Foreskin keratinocyte (primary cell): ENCODE measurements at places on chromosomes 7 and 10.
A peak's percentile ranks its signal among the peaks of the same experiment; 100 is the strongest.

- no peak for DNase-seq
These were observed 62.7 kb downstream of the ARID5B start for GRCh38 chr10:61964059-61964709.

DNA sequence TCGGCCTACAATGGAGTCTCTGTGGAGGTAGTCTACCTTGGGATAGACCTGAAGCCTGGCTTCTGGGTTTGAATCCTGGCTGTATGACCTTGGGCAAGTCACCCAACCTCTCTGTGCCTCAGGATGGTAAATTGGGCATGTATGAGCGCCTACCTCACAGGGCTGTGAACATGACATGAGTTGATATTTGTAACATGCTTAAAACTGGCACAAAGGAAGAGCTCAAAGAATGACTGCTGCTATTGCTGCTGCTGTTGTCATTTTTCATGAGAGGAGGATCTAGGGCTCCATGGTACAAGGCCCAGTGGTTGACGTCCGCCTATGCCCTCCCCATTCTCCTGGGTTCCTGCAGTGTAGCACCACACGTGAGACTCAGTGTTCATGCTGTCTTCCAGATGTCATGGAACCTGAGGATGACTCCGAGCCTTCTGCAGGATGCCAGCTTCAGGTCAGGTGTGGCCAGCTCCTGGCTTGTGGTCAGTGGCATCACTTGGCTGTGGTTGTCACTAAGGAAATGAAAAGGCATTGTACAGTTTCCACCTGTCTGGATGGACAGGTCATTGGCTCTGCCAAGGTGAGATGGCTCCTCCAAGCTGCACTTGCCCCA, 95.0 kb downstream of the WDFY4 start:
- no peak for DNase-seq

DNA sequence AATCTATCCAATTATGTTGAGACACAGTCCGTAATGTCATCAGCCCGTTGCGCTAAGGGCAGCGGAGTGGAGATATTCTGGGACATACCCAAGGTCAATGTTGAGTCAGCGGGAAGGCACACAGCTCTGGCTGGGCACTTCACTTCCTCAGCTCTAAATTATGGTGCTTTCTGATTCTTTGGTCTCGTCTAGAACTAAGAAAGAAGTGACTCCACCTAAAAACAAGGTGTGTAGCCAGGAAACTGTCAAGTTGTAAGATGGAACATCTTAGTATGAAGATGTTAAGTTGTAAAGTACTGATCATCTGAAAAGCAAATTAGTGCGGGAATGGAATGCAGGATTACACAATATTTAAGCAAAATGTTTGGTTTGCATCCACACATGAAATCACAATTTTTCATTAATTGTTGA, 43.1 kb downstream of the BAIAP2L1 start:
- DNase-seq = no peak

GRCh38 chr10:77983384-77984341, 45.7 kb downstream of the POLR3A start:
- no peak for DNase-seq

DNA sequence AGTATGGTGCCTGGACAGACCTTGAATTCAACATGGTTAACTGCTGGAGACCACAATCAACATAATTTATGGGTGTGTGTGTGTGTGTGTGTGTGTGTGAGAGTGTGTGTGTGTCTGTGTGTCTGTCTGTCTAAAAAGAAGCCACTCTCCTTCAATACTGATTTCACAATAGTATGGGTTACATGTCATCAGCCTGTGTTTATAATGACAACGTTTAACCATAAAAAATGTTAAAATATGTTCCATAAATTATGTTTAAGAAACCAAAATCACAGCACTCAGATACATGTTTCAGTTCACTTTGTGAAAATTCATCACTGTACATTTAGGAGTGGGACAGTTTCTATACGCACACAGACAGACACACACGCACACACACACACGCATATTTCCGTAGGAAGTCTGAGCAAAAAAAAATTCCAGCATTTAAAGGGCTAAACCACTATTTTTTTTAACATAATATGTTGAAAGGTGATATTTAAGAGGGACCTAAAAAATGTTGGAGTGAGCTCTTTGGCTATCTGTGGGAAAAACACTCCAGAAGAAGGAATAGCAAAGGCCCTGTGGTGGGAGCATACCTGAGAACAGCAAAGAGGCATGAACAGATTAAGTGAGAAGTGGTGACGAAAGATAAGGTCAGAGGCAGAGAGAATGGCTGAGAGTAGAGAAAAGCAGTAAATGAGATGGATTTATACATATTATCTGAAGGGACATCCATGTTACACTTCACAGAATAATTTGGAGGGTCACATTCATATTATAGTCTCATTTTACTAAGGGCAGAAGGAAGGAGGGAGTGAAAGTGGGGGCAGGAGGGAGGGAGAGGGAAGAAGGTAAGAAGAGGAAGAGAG, 10.9 kb downstream of the PDZD8 start:
- DNase-seq = no peak

DNA sequence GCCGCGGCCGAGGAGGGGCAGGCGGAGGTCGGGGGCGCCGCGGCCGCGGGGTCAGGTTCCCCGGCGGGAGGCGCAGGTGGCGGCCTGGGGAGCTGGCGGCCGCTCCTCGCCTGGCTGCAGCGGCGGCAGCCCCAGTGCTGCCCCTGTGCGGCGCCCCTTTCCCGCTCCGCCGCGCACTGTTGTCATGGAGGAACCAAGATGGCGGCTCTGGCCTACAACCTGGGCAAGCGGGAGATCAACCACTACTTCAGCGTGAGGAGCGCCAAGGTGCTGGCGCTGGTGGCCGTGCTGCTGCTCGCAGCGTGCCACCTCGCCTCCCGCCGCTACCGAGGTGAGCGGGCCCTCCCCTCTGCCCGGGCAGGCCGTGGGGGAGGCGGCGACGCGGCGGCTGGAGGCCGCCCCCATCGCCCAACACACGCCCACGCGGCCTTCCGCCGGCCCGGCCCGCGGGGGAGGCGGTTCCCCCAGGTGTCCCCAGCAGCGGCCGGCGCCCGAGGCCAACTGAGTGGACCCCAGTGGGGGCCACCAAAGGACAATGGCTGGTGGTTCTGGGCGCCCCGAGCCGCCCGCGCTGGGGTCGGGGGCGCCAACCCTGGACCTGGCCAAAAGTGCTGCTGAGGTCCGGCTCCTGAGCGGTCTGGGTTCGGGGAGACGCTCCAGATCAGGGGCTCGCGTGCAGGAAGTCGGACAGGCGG, 425 bp downstream of the CASD1 start:
- DNase-seq = no peak

DNA sequence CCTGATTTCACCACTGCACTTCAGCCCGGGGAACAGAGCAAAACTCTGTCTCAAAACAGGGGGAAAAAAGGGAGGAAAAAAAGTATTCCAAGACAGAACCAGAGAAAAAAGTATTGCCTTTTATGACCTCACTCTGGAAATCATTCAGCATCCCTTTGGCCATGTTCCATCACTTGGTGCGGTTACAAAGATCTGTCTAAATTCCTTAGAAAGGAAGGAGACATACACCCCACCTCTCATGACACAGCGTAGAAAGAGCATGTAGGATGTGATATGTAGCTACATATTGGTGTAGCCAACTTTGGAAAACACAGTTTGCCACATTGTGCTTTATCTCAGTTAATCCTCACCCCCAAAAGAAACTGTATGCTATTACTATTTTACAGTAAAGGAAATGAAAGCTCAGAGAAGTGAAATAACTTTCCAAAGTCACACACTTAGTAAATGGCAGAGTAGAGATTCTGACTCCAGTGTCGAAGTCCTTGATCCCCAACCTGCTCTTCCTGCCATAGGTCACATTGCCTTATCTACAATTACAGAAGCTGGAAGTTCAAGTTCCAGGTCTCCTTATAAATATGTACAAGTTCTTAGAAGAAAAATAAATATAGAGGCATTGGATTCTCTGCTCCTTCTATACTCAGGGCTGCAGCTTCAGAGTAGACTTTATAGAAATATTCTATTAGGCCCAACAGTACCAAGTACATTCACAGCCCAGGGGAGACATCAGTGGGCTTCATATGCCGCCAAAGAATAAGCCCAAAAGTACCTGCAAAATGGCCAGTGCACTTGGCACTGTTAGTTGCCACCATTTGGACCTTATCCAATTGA, 91.6 kb upstream of the KMT2E start:
- no peak for DNase-seq

DNA sequence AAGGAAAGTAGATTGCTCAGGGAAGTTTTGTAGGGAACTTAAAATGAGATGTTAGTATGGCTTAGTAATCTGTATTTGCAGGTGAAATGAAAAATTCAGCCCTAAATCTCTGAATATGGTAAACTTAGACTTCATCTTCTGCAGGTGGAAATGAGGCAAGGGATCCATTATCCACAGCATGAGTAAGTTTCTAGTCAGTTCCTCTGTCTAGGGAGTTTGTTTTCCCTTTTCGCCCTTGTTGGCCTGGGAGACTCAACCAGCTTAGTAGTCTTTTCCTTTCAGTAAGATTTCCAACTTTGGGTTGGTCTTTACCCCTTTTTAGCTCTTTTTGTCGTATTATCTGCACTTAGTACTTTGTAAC, 65.6 kb downstream of the ZEB1 start:
- DNase-seq = no peak

GRCh38 chr7:24912874-24913514, 67.0 kb downstream of the OSBPL3 start:
- no peak for DNase-seq

- peak; percentile 36 for DNase-seq
These were observed 282.1 kb downstream of the ARHGAP12 start for GRCh38 chr10:31646519-31646918.

- DNase-seq = peak; percentile 62
These were observed 5.0 kb upstream of the TNRC18 start for GRCh38 chr7:5428478-5429252.

GRCh38 chr10:100827819-100828737, 82.7 kb downstream of the PAX2 start:
- DNase-seq = no peak

GRCh38 chr7:50389961-50390360, 60.2 kb downstream of the FIGNL1 start:
- DNase-seq = no peak

DNA sequence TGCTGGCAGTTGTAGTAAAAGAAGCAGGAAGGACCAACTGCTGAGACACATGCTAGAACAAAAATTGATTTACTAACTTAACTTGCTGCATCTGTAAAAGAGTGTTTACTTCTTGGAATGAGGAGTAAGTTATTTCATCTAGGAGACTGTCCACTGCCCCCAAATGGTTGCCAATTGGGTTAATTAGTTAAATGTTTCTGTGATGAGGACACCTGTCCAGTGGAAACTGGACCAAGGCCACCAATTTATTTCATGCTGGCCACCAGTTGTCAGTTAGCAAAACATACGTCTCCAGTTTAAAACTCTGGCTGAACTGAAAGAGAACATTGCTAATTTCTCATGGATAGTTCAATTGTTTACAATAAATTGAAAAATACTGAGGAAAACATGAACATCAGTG, 191.7 kb downstream of the PPP1R9A start:
- no peak for DNase-seq

- DNase-seq = no peak
These were observed 17.9 kb downstream of the AFAP1L2 start for GRCh38 chr10:114386452-114386851.

GRCh38 chr7:158683541-158683940, 21.1 kb downstream of the NCAPG2 start:
- DNase-seq = no peak

- DNase-seq = no peak
These were observed 97.3 kb downstream of the GRID1 start for GRCh38 chr10:86269332-86269731.

GRCh38 chr10:86266446-86267242, 100.0 kb downstream of the GRID1 start:
- DNase-seq = no peak

DNA sequence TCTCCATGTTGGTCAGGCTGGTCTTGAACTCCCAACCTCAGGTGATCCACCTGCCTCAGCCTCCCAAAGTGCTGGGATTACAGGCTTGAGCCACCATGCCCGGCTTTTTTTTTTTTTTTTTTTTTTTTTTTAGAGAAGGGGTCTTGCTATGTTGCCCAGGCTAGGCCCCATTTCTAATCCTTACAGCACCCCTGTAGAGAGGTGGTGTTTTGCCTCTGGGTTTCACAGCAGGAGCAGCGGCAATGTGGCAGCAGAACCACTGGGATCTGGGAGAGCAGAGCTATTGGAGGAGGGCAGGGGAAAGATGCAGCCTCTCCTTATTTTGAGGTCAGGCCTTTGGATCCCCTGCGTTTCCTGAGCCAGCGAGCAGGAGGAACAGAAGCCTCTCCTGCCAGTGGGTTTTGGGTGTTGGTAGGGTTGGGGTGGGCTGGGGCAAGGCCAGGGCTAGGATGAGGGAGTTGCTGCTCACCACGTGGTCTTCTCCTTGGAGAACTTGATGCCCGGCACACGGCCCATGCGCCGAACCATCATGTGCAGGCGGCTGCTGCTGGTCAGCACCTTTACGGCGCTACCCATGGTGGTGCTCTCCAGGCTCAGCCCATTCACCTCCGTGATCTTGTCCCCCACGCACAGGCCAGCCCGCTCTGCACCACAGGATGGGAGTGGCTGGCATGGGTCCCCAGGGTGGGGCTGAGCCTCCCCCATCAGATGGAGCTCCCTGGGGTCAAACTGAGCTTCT, 7.8 kb downstream of the PDZD7 start:
- no peak for DNase-seq

- DNase-seq = no peak
These were observed 286.4 kb downstream of the C7orf25 start for GRCh38 chr7:42625421-42625820.

DNA sequence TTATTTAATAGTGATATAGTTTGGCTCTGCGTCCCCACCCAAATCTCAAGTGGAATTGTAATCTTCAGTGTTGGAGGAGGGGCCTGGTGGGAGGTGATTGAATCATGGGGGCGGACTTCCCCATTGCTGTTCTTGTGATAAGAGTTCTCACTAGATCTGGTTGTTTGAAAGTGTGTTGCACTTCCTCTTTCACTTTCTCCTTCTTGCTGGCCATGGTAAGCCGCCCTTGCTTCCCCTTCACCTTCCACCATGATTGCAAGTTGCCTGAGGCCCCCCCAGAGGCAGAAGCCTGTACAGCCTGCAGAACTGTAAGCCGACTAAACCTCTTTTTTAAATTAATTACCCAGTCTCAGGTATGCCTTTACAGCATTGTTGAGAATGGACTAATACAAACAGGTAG, 101.4 kb downstream of the MTPAP start:
- no peak for DNase-seq
